Astrocyte (in vitro differentiated cells and primary cell): ENCODE measurements at places on chromosomes 1 and 21.

GRCh38 chr1:111062081-111062480 lies 77.8 kb downstream of the DRAM2 start:
- DNase-seq: no peak

- no peak for DNase-seq
These were observed 11.7 kb downstream of the RUNX1 start for GRCh38 chr21:35037384-35037765.

GRCh38 chr1:167633258-167633944 lies 3.4 kb downstream of the RCSD1 start:
- no peak for DNase-seq

DNA sequence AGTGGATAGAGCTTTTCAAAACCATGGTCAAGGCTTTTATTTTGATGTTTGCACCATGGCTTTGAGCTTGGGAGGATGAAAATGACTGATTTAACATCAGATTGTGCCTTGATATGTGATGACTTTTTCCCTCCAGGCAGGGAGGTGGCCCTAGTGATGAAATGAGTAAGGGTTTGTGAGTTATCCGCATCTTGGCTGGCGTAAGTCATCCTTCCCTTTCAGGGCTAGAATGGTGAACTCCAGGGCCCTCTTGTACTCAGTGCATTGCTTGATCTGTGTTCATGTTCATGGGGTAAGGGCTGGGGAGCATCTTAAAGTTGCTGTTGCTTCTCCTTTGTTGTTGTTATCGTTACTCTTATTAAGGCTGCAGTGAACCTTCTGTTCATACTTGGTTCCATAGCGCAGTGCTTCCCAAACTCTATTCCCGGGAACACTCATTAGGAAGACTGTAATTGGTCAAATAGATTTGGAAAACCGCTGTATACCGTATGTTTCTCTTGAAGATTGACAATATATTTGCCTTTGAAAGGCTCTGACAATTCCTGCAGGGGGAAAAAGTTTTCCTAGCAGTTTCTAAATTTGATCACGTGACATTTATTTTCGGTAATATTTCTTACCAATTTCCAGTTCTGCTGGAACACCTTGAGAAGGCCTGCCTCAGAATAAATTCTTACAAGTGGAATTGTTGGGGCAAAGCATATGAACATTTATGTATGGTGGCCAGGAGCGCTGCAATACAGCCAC lies 23.1 kb downstream of the GPR137B start:
- no peak for DNase-seq

DNA sequence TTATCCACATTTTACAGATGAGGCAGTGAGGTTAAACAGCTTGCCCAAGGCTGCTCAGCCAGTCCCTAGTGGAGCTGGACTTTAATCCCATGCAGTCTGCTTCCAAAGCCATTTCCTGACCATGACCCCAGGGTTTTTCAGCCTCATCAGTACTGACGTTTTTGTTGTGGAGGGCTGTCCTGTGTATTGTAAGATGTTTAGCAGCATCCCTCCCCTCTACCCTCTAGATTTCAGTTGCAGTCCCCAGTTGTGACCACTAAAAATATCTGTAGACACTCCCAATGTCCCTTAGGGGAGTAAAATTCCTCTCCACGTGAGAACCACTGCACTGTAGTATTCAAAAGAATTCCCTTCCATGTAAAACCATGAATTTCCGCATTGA lies 30.2 kb upstream of the C1orf105 start:
- DNase-seq: no peak

DNA sequence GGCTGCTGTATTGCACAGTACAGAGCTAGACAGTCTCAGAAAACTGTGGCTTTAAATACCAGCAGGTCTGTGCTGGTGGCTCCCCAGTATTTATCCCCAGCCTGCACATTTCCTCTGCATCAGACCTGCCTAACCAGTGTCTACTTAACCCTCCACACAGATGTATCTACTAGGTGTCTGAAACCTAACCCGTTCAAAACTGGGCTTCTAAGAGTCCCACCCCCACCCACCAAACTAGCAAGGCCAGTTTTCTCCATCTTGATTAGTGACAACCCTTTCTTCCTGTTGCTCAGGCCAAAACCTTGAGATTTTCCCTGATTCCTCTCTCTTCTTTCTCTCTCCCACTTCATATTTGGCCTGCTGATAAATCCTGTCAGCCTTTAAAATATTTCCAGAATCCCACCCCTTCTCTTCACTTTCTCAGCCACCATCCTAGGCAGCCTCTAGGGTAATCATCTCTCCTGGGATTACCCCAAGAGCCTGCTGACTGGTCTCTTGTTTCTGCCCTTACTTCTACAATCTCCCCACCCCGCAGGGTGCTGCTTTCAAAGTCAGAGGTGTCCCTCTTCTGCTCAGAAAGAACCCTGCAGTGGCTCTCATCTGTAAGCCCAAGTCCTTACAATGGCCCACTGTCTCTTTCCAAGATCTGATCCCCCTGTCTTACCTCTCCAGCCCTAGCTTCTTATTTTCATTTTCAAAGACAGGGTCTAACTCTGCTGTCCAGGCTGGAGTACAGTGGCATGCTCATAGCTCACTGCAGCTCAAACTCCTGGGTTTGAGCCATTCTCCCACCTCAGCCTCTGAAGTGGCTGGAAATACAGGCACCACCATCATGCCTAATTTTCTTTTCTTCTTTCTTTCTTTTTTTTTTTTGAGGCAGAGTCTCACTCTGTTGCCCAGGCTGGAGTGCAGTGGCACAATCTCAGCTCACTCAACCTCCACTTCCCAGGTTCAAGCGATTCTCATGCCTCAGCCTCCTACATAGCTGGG lies 45.2 kb downstream of the H3-3A start:
- no peak for DNase-seq

GRCh38 chr1:30756206-30756544 lies 1.4 kb downstream of the LAPTM5 start:
- DNase-seq: no peak

DNA sequence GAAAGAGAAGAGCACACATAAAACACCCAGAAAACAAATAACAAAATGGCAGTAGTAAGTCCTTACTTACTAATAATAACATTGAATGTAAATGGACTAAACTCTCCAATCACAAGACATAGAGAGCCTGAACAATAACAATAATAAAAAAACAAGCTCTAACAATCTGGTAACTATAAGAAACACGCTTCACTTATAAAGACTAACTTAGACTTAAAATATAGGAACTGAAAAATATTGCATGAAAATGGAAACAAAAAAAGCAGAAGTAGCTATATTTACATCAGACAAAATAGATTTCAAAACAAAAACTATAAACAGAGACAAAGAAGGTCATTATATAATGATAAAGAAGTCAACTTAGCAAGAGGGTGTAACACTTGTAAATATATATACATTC lies 83.1 kb upstream of the LYPLAL1 start:
- no peak for DNase-seq

GRCh38 chr21:42651515-42652401 lies 1.7 kb upstream of the PDE9A start:
- DNase-seq: no peak

- DNase-seq: no peak
These were observed 108.3 kb downstream of the PTPRC start for GRCh38 chr1:198747127-198747526.

DNA sequence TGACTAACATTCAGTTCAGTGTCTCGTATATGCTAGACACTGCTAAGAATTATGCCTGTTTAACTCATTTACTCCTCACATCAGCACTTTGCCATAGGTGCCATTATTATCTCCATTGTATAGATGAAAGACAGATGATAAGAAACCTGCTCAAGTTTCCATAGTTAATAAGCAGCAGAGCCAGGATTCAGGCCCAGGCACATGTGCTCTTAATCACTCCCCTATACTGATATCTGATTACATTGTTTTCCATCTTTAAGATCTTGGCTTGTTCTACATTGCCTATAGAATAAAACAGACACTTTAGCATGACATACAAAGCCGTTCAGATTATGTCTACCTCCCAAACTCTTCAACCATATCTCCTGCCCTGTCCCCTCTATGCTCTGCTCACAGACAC lies 30.5 kb upstream of the USH2A start:
- no peak for DNase-seq

DNA sequence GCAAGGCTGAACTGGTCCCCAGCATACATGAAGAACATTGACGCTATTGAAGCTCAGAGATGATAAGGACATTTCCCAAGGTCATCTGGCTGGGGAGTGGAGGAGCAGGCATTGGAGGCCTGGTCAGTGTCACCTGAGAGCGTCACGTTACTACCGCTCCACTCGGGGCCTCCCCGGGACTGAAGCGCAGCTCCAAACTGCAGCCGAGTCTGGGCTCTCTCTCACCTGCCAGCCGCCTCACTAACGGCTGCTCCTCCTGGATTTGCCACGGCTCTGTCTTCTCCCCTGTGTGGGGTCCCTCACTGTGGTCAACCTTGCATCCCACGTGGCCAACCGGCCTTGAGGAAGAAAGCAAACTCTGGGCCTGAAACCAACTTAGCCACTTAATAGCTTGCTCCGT lies 111.3 kb downstream of the ADSS2 start:
- DNase-seq: no peak

DNA sequence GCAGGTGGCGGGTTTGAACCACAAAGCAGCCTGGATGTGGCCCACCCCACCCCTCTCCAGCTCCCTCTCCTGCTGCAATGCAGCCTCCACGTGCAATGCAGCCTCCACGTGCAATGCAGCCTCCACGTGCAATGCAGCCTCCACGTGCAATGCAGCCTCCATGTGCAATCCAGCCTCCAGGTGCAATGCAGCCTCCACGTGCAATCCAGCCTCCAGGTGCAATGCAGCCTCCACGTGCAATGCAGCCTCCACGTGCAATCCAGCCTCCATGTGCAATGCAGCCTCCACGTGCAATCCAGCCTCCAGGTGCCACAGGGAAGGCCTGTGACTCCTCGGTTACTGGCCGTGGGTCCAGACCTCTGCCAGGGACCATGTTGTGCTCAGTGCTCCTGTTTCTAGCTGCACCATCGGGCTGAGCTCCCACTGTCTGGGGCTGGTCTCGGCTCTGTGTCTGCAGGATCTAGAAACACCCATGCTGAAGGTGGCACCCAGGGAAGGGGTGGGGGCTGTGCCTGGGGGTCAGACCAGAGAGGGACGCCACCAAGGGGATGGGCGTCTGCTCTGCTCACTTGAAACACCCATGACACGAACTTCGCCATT lies 11.9 kb upstream of the LRRC3 start:
- no peak for DNase-seq

DNA sequence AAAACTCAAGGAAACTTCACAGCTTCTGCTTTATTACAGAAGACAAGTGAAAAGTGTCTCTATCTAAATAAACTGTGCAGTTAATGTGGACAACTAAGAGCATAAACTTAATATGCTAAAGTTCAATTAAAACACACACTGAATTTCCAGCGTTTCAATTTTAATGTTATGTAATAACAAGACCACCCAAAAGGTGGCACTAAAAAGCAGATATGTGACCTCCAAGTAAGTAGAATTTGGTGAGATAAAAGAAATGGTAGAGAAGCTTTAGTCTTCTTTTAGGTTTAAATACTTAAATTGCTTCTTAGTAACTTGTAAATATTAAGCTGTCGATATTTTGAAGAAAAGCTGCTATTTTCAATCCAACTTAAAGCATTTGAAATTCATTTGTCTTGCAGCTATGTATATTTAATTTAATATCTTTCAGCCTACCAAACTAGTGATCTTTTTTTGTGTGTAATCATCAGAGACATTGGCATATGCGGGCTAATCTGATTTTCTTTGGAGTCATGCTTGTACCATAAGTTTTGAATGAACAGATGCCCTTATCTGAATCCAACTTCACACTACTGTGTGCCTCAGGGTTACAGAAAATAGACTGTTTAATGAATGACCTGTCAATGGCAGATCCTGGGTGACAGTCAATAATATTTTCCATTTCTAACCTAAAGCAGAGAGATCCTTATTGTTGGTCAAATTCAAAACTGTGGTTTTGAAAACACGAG lies 36.5 kb upstream of the ADAMTS1 start:
- DNase-seq: peak; percentile 2

DNA sequence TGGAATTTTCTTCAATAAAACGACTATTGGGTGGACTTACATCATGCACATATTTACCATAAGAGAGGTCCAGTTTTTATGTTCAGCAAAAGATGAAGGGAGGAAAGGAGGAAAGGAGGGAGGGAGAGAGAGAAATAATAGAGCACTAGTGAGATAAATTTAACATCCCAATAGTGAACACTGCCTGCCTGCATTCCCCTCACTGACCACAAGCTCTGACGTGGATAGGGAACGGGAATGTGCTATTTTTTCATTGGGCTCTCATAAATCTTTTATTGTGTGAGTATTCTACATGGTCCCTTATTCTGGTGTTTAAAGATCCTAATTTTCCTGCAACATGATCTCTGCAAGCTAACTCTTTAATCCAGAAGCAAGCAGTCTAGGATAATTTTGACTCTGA lies 82.1 kb downstream of the TTC3 start:
- DNase-seq: peak; percentile 12

- DNase-seq: no peak
These were observed 113.8 kb downstream of the CAMTA1 start for GRCh38 chr1:6898974-6899539.

DNA sequence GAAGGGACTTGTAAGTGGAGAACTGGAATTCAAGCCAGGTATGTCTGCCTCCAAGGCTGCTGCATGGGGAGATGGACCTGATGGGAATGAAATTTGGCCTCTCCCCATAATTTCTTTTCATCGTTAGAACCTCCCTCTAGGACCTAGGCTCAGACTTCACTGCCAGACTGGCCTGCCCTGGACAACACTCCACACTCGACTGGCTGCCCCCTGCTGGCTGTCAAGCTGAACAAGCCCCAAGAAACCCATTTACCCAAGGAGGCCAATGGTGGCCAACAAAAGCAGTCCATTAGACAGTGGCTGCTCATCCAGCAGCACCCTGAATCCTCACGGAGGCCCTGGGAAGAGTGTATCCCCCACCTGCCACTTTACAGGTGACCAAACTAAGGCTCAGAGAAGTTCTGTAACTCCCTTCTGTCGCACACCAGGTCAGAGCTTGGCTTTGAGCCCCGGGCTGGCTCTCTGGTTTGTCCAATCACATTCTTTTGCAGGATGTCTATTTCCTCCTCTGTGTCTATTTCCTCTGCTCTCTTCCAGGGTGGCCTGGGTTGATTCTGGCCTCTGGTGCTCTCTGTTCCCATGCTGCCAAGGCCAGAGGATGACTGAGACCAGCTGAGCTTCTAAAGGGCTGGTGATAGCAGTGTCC lies 3.8 kb downstream of the RNF186 start:
- peak; percentile 8 for DNase-seq

DNA sequence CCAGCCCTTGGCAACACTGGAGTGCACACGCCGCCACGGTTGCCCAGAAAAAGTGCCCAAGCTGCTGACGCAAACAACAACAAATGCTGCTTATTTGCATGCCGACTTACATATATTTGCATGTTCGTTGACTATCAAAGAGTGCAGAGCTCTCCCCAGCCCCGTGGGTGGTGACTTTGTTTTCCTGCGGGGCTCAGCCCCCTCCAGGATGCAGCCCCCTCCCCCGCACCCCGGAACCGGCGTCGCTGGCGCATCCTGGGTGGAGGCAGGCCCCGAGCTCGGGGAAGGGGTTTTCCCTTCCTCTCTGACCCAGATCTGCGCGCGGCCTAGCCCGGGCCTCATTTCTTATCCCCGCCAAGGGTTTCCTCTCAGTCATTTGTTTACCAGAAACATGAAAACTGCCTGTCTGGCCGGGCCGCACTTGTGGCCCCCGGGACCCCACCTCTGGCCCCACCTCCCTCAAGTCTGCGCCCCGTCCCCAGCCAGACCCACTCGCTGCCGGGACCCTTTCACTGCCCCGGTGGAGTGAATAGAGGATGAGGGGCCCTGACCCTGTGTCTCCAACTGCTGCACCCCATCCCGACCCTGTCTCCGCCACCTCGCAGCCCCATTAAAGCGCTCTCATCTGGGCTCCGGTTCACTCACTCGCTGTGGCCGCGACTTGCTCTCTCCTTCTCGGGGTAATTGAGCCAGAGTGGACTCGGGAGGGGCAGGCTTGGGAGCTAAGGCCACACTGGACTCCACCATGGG lies 5.5 kb downstream of the TNFRSF25 start:
- no peak for DNase-seq

- no peak for DNase-seq
These were observed 722.3 kb downstream of the PLA2G4A start for GRCh38 chr1:187551061-187551460.
